G401 (cell line): ENCODE measurements at places on chromosomes 13 and 19. TPM values are rescaled to one million over a fixed set of nuclear protein-coding genes. Genes with fewer than 3 reads are reported as not detected.
A peak's percentile ranks its signal among the peaks of the same experiment; 100 is the strongest.

GRCh38 chr13:111228262-111229144 is 91.9 kb upstream of the TEX29 start:
- DNase-seq: peak; percentile 64

GRCh38 chr13:83311886-83312577 is 570.2 kb downstream of the SLITRK1 start:
- no peak for DNase-seq

The PGLYRP2 gene
- not detected in 2 replicates for total RNA-seq

- no peak for DNase-seq
These were observed 3.3 kb upstream of the TM6SF2 start for GRCh38 chr19:19276386-19276785.

The CDX2 gene
- 0.37 and 0.41 TPM in 2 replicates for total RNA-seq

DNA sequence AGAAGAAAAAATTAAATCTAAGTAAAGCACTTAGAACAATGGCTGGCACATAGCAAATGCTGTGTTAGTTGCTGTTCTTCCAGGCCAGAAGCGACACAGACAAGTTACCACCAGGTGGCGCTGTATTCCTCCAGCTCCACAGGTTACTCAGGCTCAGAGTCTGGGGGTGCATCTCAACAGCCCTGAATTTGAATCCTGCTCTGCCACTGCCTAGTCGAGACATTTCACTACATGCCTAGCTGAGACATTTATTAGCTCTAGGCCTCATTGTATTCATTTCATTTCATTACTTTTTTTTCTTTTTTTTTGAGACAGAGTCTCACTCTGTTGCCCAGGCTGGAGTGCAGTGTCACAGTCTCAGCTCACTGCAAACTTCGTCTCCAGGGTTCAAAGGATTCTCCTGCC is 16.4 kb upstream of the CYP2B6 start:
- DNase-seq: peak; percentile 26

DNA sequence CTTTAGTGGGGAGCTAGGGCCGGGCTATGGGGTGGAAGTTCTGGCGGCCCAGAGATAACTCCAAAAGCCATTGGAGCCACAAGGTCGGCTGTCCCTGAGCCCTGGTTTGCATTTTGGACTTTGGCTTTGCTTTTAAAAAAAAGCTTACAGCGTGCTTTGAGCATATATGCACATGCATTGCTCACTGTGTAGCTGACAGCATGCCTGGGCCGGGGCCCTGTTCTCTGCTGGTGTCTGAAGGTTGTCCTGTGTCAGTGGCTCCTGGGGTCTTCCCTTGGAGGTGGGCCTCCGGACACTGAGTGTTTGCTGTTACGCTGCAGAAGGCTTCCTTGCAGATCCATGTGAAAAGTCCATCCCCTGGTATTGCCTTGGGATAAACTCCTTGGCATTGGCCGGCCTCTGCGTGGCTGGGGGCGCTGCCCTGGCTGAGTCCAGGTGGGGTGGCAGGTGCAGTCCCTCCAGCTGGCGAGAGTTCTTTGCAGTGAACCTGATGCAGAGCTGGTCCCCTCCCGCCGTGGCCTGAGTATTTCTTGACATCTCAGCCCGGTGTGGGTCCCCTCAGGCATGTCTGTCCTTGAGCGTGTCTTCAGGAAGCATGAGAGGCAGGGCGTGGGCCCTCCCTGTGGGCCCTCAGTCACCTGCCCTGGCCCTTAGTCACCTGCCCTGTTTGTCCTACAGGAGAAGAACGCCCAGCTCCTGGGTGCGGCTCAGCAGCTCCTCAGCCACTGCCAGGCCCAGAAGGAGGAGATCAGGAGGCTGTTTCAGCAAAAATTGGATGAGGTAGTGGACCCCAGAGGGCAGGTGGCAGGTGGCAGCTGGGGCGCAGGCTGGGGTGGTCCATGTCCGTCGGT is 23.0 kb downstream of the PLEKHJ1 start:
- DNase-seq: no peak

- no peak for DNase-seq
These were observed 25.0 kb upstream of the C1QTNF9B start for GRCh38 chr13:23922005-23922932.

- peak; percentile 90 for DNase-seq
These were observed 46.1 kb downstream of the ARHGEF18 start for GRCh38 chr19:7394731-7395359.

GRCh38 chr19:18432275-18433014 is 5.5 kb downstream of the ISYNA1 start:
- DNase-seq: no peak

- DNase-seq: peak; percentile 83
These were observed 2.5 kb upstream of the ZNF121 start for GRCh38 chr19:9586764-9587163.

GRCh38 chr13:79501538-79502232 is 20.7 kb downstream of the NDFIP2 start:
- DNase-seq: no peak

- DNase-seq: peak; percentile 100
These were observed at the start of gene ZNF91 for GRCh38 chr19:23395041-23395721. Gene ZNF91 (minus strand): TSS chr19:23395471. CDS start chr19:23395354, 117 bp downstream.

DNA sequence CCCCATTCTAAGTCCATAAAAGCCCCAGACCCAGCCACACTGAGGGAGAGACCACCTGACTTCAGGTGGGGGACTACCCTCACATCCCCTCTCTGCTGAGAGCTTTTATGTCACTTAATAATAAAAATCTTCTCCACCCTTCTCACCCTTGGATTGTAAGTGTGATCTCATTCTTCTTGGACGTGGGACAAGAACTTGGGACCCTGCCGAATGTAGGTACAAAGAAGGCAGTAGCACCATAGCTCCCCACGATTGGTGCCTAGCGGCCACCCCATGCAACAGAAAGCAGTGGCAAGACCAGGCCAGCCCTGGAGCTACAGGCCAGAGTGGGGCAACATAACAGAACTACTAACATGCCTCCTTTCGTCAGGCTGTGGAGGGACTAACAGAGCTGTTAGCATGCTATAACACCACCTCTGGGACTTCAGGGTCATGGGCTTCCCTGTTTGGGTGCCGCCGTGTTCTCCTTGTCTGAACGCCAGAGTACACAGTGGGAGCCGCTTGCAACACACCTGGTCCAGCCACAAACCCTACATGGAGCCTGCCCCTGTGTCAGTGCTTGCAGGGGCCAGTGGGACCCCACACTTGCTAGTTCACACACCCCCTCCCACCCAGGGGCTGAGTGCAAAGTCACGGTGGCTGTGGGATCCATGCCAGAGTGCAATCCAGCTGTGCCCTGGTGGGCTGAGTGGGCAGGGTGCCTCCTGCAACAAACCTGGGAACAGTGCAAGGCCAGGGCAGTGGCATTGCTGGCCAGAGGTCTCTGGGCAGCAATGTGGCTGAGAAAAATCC is 5.2 kb upstream of the FBXO17 start:
- DNase-seq: no peak

- no peak for DNase-seq
These were observed 57.9 kb upstream of the VSTM2B start for GRCh38 chr19:29467824-29468401.

The ZNF525 gene
- 11.9 and 23.0 TPM in 2 replicates for total RNA-seq

DNA sequence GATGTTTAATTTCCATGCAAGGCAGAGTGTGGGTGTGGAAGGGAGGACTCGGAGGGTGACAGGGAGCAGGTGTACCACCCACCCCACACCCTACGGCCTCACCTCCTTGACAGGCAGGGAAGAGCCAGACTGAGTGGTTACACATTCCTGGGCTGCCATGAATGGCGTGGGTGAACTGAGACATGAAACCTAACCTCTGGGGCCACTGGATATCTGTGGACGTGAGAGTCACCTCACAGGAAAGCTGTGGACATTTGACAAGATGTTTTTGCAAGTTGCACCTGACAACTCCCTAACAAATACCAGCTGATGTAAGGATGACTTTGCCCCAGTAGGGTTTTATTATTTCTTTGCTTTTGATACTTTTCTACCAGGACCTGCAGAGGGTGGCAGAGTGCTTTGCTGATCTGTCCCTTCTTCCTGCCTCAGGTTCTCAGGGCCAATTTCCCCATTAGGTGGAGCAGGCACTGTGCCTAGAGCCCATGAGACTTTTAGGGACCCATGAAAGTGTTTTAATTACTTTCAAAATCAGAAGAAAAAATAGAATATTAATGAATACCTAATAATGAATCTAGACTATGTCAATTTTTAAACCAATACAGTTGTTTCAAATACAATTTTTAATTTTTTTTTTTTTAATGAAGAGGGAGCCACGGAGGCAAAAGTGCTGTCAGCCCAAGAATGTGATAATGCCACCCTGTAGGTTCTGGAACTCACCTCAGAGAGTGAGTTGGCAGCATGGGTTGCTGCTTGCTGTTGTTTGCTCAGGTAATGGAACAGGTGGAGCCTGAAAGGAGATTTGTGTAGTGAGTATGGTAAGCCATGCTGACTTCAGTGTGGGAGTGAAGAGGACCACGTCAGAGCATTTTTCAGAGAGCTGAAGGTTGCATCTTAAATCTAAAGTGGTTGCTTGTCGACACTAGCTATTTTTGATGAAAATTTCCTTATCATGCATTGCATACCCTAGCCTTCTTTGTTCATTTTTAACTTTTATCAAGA is 58.0 kb upstream of the CYSLTR2 start:
- DNase-seq: peak; percentile 76

GRCh38 chr13:107252428-107252827 is 684.5 kb upstream of the ARGLU1 start:
- no peak for DNase-seq

GRCh38 chr13:95087746-95088305 is 213.4 kb downstream of the ABCC4 start:
- DNase-seq: no peak

GRCh38 chr19:36997152-36997842 is 80.9 kb upstream of the ZNF420 start:
- DNase-seq: no peak

DNA sequence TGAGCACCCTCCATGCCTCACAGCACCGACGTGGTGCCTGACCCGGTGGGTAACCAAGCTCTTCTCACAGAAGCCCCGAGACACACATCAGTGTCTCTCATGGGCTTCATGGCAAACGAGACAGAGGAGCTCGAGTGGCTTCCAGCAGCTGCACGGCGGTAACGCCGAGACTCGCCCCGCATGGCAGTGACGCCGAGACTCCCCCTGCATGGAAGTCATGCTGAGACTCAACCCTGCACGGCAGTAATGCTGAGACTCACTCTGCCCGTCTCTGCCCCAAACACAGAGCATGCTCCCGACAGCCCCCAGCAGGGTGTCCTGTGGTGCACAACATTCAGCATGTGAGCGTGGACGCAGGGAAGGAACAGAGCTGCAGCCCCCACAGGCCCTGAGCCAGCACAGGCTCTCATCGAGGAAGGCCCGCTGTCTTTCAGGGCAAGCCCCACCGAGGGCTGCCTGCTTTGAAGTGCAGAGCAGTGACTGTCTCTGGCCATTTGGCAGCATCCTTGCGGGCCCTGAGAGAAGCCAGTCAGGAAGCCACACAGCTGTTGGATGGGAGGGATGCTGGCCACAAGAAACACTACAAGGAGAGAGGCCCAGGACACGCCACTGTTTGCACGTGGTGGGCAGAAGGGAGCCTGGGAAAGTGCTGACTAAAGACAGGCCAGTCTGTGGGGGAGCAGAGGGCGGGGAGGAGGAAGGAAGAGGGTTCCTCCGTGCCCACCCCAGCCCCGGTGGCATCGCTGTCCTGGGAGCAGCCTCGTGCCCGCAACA is 9.5 kb downstream of the GAS6 start:
- no peak for DNase-seq

GRCh38 chr13:74597526-74597925 is 463.3 kb upstream of the KLF12 start:
- DNase-seq: no peak

GRCh38 chr13:66328476-66328875 is 901.7 kb downstream of the PCDH9 start:
- no peak for DNase-seq

- DNase-seq: no peak
These were observed 53.4 kb downstream of the SPATA13 start for GRCh38 chr13:24213932-24214331.

The CCDC194 gene
- 0.71 and 1.8 TPM in 2 replicates for total RNA-seq

- DNase-seq: no peak
These were observed 209.8 kb downstream of the FGF14 start for GRCh38 chr13:102191951-102192502.

- DNase-seq: no peak
These were observed 49.2 kb downstream of the DIAPH3 start for GRCh38 chr13:60114499-60115028.

The ZNF527 gene
- 1.9 and 8.8 TPM in 2 replicates for total RNA-seq

- no peak for DNase-seq
These were observed 59.9 kb upstream of the TPP2 start for GRCh38 chr13:102536695-102537485.

DNA sequence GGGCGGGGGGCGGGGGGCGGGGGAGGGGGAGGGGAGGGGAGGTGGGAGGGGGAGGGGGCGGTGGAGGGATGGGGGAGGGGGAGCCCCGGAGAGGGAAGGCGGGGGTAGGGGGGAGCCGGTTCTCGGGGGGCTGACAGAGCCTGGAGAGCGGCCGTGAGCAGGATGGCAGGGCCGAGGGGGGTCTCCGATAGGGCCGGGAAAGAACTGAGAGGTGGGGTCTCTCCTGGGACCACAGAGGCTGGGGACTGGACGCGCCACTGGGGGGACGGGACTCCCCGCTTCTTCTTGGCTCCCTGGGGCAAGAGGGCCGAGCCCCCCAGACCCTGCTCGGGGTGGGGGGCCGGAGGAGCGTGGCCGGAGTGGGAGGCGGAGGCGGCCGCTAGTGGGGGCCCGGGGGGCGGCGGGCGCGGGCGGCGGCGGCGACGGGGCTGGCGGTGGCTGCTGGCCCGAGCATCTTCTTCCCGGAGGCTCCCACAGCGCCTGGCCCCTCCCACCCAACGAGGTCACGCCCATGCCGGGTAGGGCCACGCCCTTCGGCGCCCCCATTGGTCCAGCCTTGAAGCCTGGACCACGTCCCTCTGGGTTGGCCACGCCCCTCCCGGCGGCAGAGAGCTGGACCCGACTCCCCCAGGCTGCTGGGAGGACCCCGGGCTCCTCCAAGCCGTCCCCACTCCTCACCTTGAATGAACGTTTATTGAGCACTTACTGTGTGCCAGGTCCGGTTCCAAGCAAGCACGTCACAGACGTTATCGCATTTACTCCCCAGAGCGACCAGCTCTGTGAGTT is at the start of gene NOVA2:
TSS of gene NOVA2 (minus strand) at position 313 of the 786 bp plus-strand sequence. CDS start 514 bp downstream, outside the sequence.
- DNase-seq: peak; percentile 89

DNA sequence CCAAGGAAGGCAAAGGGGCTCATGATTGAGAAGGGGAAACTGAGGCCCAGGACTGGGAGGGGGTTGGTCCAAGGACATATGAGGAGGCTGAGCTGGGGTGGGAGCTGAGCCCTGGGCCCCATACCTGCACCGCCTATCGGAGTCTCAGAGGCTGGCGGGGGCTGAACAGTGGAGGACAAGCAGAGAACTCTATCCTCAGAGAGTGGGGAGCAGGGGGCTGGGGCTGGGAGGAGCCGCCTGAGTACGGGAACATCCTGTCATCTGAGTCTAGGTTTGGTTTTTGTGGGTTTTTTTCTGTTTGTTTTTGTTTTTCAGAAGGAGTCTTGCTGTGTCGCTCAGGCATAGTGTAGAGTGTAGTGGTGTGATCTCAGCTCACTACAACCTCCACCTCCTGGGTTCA is 6.2 kb downstream of the ARRDC2 start:
- DNase-seq: no peak

The ANGPTL8 gene
- not detected in 2 replicates for total RNA-seq

The UBA52 gene
- 833 and 855 TPM in 2 replicates for total RNA-seq

- DNase-seq: no peak
These were observed 20.3 kb downstream of the LYL1 start for GRCh38 chr19:13082192-13083007.
